ENCODE measurements at places on chromosomes 16 and 17. TPM values are rescaled to one million over a fixed set of nuclear protein-coding genes. Genes with fewer than 3 reads are reported as not detected.

The KRTAP2-3 gene
- total RNA-seq = not detected

The SPATA32 gene
- total RNA-seq = 0.23 TPM

The ATXN2L gene
- total RNA-seq = 272 TPM

The KDM6B gene
- total RNA-seq = 64.8 TPM

The GPR179 gene
- total RNA-seq = 0.20 TPM

The CLEC3A gene
- total RNA-seq = not detected

The ACE gene
- 0.61 TPM for total RNA-seq

The CDK5R1 gene
- 34.1 TPM for total RNA-seq

The LAT gene
- 6.2 TPM for total RNA-seq

The CCL14 gene
- not detected for total RNA-seq

The OR4D1 gene
- total RNA-seq = not detected

- no peaks in the 10 kb centered on the region for H3K4me1 ChIP-seq
- no peak for DNase-seq
- H3K27ac ChIP-seq = no peak overlapping the region
- H3K36me3 ChIP-seq = no peaks in the 10 kb centered on the region
- H3K27me3 ChIP-seq = no peaks in the 10 kb centered on the region
Observed at GRCh38 chr16:78535098-78535497, 435.6 kb downstream of the WWOX start.

DNA sequence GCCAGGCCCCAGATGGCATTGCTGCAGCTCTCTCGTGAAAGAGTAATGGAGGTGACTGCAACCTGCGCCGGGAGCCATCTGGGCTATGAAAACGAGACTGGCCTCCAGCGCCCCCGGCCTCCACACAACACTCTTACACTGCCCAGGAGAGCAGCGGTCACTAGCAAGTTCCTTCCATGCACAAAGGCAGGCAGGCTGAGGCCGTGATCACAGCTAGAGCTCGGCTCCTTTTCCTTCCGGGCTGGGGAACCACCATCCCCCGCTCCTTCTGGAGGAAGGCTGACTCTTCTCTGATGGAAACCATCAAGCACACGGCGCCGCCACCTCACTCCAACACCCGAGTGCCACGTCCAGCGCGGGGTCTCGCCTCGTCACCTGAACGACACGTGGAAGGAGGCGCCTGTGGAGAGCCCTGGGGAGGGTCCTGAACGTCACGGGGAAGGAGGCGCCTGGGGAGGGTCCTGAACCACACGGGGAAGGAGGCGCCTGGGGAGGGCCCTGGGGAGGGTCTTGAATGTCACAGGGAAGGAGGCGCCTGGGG, 61.9 kb downstream of the KLHDC4 start:
- no peaks in the 10 kb centered on the region for H3K27me3 ChIP-seq
- H3K36me3 ChIP-seq = peaks cover 2% of the 10 kb centered on the region
- no peak overlapping the region for H3K4me3 ChIP-seq

DNA sequence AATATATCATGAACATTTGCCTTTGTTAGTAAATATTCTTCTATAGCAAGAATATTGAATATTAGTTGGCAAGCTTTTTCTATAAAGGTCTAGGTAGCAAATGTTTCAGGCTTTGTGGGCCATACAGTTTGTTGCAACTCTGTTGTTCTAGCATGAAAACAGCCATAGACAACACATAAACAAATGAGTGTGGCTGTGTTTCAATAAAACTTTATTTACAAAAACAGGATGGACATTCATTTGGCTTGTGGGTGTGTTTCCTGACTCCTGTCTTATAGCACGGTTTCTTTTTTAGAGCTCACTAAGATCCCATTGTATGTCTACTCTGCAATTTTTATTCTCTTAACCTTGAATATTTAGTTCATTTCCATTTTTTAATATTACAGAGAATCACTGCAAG, 39.0 kb downstream of the ARL4D start:
- no peak for DNase-seq
- no peak overlapping the region for H3K27ac ChIP-seq
- peaks cover 9% of the 10 kb centered on the region for H3K27me3 ChIP-seq
- H3K36me3 ChIP-seq = no peaks in the 10 kb centered on the region
- peaks cover 6% of the 10 kb centered on the region for H3K4me1 ChIP-seq

GRCh38 chr16:89044418-89045180, 49.1 kb upstream of the ACSF3 start:
- no peak for DNase-seq
- no peak overlapping the region for H3K27ac ChIP-seq
- peaks cover 13% of the 10 kb centered on the region for H3K4me1 ChIP-seq
- no peaks in the 10 kb centered on the region for H3K36me3 ChIP-seq
- no peak overlapping the region for H3K4me3 ChIP-seq

- peaks cover 16% of the 10 kb centered on the region for H3K36me3 ChIP-seq
- H3K4me1 ChIP-seq = peaks cover 17% of the 10 kb centered on the region
- DNase-seq = peak; percentile 27
Observed at GRCh38 chr17:32928586-32929535, 908 bp downstream of the TMEM98 start.

- DNase-seq = no peak
- no peaks in the 10 kb centered on the region for H3K4me1 ChIP-seq
- H3K27me3 ChIP-seq = peaks cover 31% of the 10 kb centered on the region
- H3K36me3 ChIP-seq = no peaks in the 10 kb centered on the region
- H3K4me3 ChIP-seq = no peak overlapping the region
Observed at GRCh38 chr16:6189216-6189615, 1091.6 kb upstream of the EEF2KMT start.

GRCh38 chr16:61421111-61421510, 615.1 kb downstream of the CDH8 start:
- no peak overlapping the region for H3K4me3 ChIP-seq
- DNase-seq = no peak
- H3K27ac ChIP-seq = no peak overlapping the region
- H3K27me3 ChIP-seq = no peaks in the 10 kb centered on the region
- no peaks in the 10 kb centered on the region for H3K36me3 ChIP-seq

GRCh38 chr16:89395150-89396142, 94.9 kb downstream of the ANKRD11 start:
- H3K4me3 ChIP-seq = no peak overlapping the region
- no peaks in the 10 kb centered on the region for H3K36me3 ChIP-seq
- no peak for DNase-seq
- H3K4me1 ChIP-seq = peaks cover 37% of the 10 kb centered on the region
- no peak overlapping the region for H3K27ac ChIP-seq

GRCh38 chr16:19382887-19383816, 34.5 kb upstream of the TMC5 start:
- no peak for DNase-seq
- H3K36me3 ChIP-seq = no peaks in the 10 kb centered on the region
- no peak overlapping the region for H3K4me3 ChIP-seq
- no peak overlapping the region for H3K27ac ChIP-seq
- H3K27me3 ChIP-seq = peaks cover 33% of the 10 kb centered on the region
- no peaks in the 10 kb centered on the region for H3K4me1 ChIP-seq

DNA sequence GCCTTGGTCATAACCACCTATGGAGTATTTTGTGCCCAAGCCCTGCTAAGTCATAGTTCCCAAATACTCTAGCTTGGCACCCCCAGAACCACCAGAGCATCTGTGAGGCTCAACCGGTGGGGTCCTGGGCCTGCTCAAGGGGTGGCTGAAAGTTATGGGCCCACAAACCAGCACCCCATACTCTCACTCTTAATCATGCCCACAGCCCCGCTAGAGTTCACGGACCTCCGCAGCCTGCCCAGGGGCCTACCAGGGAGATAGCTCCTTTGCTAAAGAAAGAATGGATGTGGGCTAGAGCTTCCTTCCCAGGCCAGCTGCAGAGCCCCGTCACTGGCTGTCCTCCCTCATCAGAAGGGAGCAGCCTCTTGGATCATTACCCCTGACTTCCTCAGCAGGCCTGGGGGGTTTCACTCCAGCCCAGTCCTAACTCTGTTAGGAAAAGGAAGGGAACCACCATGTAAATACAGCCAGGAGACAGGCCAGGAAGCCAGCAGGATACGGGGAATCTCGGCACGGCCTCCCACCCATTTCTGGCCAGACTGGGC, 1.4 kb downstream of the GIT1 start:
- no peaks in the 10 kb centered on the region for H3K36me3 ChIP-seq
- H3K27me3 ChIP-seq = no peaks in the 10 kb centered on the region
- H3K4me1 ChIP-seq = peaks cover 65% of the 10 kb centered on the region
- H3K27ac ChIP-seq = no peak overlapping the region
- H3K4me3 ChIP-seq = peak overlapping the region; percentile 98
- no peak for DNase-seq

DNA sequence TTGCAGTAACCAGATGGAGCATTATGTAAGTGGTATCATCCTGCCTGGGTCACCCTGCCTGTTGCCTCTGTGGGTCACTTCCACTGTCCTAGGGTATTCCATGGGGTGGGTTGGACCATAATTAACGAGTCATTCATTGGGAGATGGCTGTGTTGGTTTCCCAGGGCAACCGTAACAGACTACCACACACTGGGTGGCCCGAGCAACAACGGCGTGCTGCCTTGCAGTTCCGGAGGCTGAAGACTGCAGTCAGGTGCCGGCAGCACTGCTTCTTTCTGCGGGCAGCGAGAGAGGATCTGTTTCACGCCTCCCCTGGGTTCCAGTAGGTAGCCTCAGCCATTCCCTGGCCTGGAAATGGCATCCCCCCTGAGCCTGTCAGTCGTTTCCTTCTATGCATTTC, 28.9 kb upstream of the CMIP start:
- DNase-seq = peak; percentile 40
- H3K4me1 ChIP-seq = peaks cover 20% of the 10 kb centered on the region
- peaks cover 20% of the 10 kb centered on the region for H3K27me3 ChIP-seq
- H3K27ac ChIP-seq = no peak overlapping the region
- H3K4me3 ChIP-seq = no peak overlapping the region
- H3K36me3 ChIP-seq = no peaks in the 10 kb centered on the region

DNA sequence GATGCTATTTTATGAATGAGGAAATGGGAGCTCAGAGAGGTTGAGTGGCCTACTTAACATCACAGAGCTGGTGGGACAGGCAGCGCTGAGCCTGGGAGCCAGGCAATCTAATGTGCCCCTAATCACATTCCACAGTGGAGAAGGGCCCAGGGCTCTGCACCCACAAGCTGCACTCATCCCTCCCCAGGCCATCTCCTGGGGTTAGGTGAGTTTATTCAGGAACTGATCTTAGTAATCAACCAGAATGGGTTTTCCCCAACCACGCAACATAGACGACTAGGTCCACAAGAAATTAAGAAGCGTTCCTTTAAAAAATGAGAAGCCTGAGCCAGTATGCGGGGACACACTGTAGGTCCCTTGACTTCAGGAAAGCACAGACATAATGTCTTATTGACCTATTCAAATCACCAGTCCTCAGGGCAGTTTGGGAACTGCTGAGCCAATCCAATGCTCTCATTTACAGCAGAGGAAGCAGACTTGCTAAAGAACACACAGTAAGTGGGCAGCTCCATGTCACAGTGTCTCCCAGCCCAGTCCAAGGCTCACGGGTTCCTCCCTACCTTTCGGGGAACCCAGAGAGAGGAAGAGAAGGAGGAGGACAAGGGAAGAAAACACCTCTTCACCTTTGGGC, 2.3 kb downstream of the MPP3 start:
- DNase-seq = no peak
- H3K4me3 ChIP-seq = peak overlapping the region; percentile 81
- H3K4me1 ChIP-seq = peaks cover 39% of the 10 kb centered on the region
- H3K27me3 ChIP-seq = peaks cover 16% of the 10 kb centered on the region
- H3K27ac ChIP-seq = no peak overlapping the region

- peaks cover 27% of the 10 kb centered on the region for H3K4me1 ChIP-seq
- H3K27ac ChIP-seq = no peak overlapping the region
- H3K27me3 ChIP-seq = no peaks in the 10 kb centered on the region
- H3K36me3 ChIP-seq = no peaks in the 10 kb centered on the region
- DNase-seq = no peak
Observed at GRCh38 chr16:23121024-23121423, 28.2 kb downstream of the USP31 start.

DNA sequence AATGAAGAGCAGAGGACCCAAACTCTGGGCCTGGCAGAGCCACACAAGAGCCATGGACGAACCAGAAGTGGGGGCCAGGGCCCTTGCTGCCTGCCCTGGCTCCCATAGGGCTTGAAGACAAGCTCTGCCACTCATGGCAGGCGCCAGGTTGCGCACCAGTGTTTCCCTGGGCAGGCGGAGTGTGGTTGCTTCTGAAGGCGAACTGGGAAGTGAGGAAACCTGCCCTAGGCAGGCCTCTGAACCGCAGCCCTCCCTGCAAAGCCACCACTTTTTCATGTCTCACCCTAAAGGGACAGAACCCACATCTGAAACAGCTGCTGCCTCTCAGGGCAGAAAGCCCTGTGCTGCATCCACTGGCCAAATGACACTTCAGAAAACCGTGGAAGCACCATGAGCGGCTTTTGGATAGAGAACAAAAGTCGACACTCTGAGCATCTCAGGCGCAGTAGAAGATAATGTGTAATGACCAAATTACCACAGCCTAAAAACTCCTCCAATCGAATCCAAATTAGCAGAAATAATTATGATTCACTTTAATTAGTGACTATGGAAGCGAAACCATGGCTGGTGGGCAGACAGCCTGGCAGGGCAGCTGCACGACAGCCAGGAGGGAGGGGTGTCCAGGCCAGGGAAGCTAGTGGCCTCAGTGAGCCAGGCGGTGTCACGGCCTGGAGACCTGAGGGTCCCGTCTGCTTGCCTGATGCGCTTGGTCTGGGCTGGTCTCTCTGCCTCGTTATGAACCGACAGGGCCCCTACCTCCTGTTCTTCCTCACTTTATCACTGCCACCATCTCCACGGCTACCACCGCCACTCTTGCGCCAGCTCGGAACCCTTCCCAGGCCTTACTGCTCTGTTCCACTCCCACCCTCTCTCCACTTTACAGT, 59.1 kb downstream of the PRMT7 start:
- H3K36me3 ChIP-seq = no peaks in the 10 kb centered on the region
- no peak for DNase-seq
- no peaks in the 10 kb centered on the region for H3K27me3 ChIP-seq
- H3K4me1 ChIP-seq = peaks cover 13% of the 10 kb centered on the region
- H3K27ac ChIP-seq = no peak overlapping the region

GRCh38 chr17:8914554-8914953, 47.1 kb upstream of the PIK3R6 start:
- H3K27me3 ChIP-seq = peaks cover 16% of the 10 kb centered on the region
- H3K4me3 ChIP-seq = no peak overlapping the region
- DNase-seq = no peak
- no peaks in the 10 kb centered on the region for H3K4me1 ChIP-seq
- H3K27ac ChIP-seq = no peak overlapping the region

- no peaks in the 10 kb centered on the region for H3K36me3 ChIP-seq
Observed at GRCh38 chr17:62648956-62649294, 21.5 kb downstream of the MRC2 start.

DNA sequence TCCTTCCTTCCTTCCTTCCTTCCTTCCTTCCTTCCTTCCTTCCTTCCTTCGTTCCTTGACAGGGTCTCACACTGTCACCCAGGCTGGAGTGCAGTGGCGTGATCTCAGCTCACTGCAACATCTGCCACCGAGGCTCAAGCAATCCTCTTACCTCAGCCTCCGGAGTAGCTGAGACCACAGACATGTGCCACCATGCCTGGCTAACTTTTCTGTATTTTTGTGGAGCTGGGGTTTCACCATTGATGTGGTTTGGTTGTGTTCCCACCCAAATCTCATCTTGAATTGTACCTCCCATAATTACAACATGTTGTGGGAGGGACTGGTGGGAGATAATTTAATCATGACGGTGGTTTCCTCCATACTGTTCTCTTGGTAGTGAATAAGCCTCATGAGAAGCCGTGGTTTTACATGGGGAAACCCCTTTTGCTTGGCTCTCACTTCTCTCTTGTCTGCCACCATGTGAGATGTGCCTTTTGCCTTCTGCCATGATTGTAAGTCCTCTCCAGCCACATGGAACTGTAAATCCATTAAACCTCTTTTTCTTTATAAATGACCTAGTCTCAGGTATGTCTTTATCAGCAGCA, 90.3 kb upstream of the MPHOSPH6 start:
- DNase-seq = no peak
- H3K4me3 ChIP-seq = no peak overlapping the region
- peaks cover 54% of the 10 kb centered on the region for H3K27me3 ChIP-seq
- H3K4me1 ChIP-seq = peaks cover 5% of the 10 kb centered on the region
- no peak overlapping the region for H3K27ac ChIP-seq

- H3K4me3 ChIP-seq = peak overlapping the region; percentile 79
- peaks cover 3% of the 10 kb centered on the region for H3K36me3 ChIP-seq
- H3K27me3 ChIP-seq = peaks cover 53% of the 10 kb centered on the region
- H3K27ac ChIP-seq = no peak overlapping the region
- peaks cover 19% of the 10 kb centered on the region for H3K4me1 ChIP-seq
Observed at GRCh38 chr16:68234188-68235107, 1.5 kb downstream of the ESRP2 start.
